ENCODE measurements at places on chromosomes 2 and 18.

GRCh38 chr18:79507546-79508480 is 112.1 kb downstream of the NFATC1 start:
- DNase-seq: no peak

DNA sequence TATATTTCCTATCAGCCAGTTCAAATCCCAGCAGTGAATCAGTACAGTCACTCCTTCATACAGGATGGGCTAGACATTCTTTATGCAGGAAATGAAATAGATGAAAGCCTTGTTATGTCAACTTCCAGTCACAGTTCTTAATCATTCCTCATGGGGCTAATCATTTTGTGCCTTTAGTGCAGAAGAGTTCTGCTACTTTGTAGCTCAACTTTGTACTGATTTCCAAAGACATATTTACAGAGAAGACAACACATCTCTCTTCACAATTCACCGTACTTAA is 593.9 kb upstream of the NETO1 start:
- DNase-seq: no peak

GRCh38 chr2:112891385-112891831 is 19.6 kb upstream of the IL37 start:
- DNase-seq: no peak

GRCh38 chr2:131488306-131489205 is 3.6 kb downstream of the MZT2A start:
- no peak for DNase-seq

GRCh38 chr18:24446953-24447538 is 13.4 kb upstream of the HRH4 start:
- DNase-seq: peak; percentile 19

GRCh38 chr2:38794235-38794946 is 16.4 kb downstream of the GEMIN6 start:
- DNase-seq: no peak

DNA sequence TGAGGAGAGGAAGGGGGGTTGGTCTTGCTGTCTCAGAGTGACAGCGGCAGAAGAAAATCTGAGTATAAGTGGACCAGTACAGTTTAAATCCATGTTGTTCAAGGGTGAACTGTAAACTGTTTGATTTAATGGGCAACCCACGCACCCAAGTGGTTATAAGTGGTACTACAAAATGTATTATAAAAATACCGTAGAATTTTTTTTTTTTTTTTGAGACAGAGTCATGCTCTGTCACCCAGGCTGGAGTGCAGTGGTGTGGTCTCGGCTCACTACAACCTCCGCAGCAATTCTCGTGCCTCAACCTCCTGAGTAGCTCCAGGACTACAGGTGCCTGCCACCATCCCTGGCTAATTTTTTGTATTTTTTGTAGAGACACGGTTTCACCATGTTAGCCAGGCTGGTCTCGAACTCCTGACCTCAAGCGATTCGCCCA is 2.1 kb upstream of the CHCHD5 start:
- peak; percentile 68 for DNase-seq

GRCh38 chr2:71932780-71933466 is 214.7 kb downstream of the CYP26B1 start:
- DNase-seq: no peak

DNA sequence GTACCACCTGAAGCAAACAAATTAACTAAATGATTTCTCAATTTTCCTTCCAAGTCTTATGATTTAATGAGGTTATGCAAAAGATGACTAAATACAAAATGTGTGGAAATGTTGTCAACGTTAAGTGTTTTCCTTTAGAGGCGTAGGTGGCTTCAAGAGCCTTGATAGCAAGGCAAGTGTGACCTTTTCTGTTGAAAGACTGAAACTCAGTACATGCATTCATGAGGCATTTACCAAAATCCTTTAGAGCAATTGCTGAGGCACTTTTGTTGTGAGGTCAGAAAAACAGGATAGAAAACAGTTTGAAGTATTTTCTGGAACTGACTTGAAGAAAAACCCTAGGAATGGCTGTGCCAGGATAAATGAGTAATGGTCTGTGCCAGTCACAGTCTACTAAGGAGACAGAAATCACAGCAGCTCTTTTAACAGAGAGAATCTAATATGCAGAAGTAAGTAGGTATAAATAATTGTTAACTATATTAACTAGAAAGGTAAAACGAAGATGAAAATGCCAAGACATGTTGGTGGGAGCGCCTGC is 326.5 kb upstream of the CDH20 start:
- DNase-seq: no peak

- DNase-seq: no peak
Observed at GRCh38 chr2:220503431-220503830, 876.0 kb downstream of the SLC4A3 start.

- DNase-seq: no peak
Observed at GRCh38 chr2:226892729-226893128, 56.9 kb downstream of the RHBDD1 start.

DNA sequence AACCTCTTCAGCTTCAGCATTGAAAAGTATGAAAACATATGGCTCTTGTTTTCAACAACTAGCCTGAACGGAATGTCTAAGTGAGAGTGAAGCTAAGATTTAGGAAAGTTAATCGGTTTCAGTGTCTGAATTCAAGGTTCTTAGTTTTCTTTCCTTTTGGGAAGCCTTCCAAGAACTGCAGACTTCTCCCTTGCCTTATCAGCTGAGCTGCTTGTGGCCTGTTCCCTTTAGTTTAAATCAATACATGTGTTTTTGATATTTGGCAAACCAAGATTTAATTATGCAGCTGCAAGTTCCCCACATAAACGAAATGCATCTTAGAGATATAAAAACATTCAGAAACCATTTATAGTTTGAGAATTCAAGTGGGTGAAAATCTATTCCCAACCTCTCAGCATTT is 274.3 kb upstream of the NRP2 start:
- no peak for DNase-seq

DNA sequence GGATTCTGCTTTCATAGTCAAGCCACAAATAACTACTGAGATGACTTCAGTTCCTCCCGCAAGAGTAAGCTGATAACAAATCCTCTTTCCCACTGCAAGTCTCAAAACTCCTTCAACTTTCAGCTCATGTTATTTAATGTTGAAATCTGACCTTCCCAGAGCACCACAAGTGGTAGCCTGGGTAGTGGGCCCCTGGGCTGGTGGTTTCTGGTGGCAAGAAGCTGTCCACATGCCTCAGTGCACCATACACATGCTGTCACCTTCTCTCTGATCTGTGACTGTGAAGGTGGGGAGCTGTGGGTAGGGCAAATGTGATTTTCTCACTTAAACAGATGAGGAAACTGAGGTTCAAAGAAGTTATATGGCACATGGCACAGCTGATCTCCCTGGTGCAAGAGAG is 246.1 kb upstream of the EPAS1 start:
- DNase-seq: no peak

GRCh38 chr18:9726936-9727335 is 18.8 kb downstream of the RAB31 start:
- no peak for DNase-seq

DNA sequence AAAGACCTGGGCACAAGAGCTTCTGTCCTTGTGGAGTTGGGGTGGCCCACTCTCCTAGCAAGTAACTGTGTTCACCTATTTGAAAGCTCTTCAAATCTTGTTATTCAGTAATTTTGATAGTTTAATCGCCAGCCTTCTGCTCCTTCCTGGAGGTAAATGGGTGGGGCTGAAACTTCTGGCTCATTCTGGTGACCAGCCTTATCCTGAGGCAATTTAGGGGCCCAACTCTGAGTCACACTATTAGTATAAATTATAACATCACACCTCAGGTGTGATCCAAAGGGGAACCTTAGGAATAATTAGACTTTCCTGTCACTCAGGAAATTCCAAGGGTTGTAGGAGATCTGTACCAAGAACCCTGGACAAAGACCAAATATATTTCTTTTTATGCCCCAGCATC is 255.8 kb upstream of the RGPD4 start:
- DNase-seq: no peak

- DNase-seq: no peak
Observed at GRCh38 chr2:234869969-234870368, 81.8 kb upstream of the SH3BP4 start.

DNA sequence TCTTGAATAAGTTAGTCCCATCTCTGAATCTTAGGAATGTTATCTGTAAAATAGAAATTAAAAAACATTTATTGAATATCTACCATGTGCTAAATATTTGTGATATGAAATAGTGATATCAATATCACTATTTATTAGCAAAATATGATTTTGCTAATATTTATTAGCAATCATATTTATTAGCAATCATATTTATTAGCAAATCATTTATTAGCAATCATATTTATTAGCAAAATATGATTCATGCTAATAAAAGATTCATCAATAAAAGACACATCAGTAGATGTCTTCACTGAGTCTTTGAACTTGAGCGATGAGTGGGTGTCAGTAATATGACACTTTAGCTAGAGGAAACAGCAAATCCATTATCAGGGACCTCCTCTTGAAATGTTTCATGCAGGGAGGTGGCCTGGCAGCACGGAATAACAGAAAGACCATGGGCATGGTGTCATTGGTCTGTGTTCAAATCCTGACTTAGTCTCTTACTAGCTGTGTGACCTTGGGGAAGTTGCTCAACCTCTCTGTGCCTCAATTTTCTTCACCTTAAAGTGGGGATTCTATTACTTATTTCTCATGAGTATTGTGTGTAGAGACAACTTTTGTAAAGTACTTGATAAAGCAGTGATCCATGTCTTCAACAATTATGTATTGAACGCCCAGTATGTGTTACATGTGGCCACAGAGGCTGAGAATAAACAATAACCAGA is 456.2 kb upstream of the MEX3C start:
- no peak for DNase-seq

DNA sequence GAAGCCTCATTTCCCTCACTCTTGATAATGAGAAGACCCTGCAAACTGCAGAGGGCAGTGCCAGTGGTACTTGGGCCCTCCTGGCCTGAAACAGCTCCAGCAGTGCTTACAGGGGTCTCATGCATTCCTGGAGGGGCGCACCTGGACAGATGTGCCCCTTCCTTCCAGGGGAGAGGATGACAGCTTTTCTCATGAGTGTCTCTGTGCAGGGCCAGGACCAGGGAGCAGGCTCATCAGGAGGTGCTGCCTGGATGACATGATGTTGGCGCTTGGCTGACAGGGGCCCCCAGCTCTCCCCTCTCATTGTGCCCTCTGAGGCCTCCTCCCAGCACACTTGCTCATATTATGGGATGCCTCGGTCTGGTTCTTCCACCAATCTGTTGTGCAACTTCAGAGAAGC is 95.1 kb upstream of the MYCN start:
- no peak for DNase-seq

GRCh38 chr2:120820263-120820952 is 84.7 kb downstream of the GLI2 start:
- no peak for DNase-seq

DNA sequence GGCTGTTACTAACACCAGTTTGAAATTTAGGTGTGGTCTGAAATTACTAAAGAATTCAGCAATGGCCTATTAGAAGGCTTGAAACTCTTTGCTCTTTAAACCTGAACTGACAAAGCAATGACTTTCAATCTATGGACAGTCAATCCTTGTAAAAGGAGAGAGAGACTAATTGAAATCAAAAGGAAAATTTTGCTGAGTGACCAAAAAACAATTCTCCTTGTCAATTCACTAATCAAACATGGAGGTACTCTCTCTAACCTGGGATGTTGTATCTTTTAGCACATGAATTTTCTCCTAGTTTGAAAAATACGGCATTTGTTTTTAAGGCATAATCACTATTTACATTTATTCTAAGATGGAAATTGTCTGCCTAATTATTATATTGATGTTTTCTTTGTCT is 49.6 kb upstream of the ATIC start:
- no peak for DNase-seq

DNA sequence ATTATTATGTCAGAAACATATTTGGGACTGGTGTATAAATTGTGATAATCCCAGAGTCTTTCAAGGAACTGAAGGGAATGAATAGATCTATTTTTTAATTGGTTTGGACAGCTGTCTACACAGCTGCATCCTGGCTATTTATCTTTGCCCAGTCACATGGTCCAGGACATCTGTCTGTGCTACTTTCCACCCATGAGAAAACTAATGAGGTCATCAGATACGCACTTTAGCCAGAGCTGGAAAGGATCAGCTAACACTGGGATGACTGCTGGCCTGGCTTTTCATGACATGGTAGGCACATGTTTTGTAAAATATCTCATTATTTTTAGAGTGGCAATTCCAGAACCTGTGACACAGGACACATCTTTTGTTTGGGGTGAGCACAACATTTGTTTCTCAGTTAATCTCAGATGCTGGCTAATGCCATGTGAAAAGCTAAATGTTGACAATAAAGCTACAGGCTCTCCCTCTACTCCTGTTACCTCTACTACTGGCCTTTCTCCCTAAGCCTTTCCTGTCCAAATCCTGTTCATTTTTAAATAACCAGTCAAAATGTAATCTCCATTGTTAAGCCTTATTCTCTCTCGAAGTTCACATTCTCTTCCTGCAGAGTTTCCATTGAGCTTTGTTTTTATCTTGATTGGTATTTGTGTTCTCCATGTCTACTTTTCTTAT is 500.7 kb downstream of the RIT2 start:
- DNase-seq: no peak

- DNase-seq: peak; percentile 99
Observed at GRCh38 chr2:207710814-207711740, at the start of gene CCNYL1. Gene CCNYL1, plus strand, starts transcription at chr2:207711640. Its CDS starts 257 bp downstream, at chr2:207711897.

GRCh38 chr2:120751553-120751952 is 15.9 kb downstream of the GLI2 start:
- DNase-seq: no peak

DNA sequence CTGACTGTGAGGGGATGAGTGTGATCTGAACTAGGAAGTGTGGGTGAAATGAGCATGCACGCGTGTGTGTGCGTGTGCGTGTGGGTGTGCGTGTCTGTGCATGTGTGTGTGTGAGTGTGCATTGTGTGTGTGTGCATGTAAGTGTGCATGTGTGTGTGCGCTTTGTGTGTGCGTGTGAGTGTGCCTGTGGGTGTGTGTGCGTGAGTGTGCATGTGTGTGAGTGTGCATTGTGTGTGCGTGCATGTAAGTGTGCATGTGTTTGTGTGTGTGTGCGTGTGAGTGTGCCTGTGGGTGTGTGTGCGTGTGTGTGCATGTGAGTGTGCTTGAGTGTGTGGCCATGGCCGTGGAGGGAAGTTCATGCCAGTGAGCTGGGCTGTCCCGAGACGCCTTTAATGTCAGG is 76.3 kb downstream of the RTP5 start:
- DNase-seq: no peak

GRCh38 chr18:26405190-26405801 is 143.1 kb downstream of the KCTD1 start:
- DNase-seq: peak; percentile 51

- DNase-seq: no peak
Observed at GRCh38 chr2:198788676-198789075, 669.1 kb downstream of the SATB2 start.

GRCh38 chr2:53315149-53315548 is 452.5 kb upstream of the CHAC2 start:
- DNase-seq: no peak

DNA sequence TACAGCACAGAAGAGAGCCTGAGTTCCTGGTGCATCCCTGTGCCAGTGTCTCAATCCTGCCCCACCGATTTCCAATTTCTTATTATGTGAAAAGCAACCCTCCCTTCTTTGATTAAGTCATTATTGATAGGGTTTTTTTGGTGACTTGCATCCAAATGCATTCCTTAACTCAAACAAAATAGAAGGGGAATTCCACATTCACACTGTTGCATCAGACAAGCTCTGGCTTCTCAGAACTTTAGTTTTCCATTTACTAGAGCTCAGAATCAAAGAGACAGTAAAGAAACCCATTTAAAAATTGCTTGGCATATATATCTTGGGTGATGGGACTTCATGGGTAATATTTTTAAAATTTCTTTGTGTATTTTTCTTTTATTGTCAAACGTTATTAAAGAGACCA is 13.8 kb upstream of the TMEM200C start:
- no peak for DNase-seq

- DNase-seq: no peak
Observed at GRCh38 chr18:1627494-1627893, 722.8 kb downstream of the ADCYAP1 start.

- no peak for DNase-seq
Observed at GRCh38 chr2:233853353-233853752, 982 bp downstream of the HJURP start.
